Lower lobe of right lung (tissue), 2 donors: ENCODE measurements at places on chromosomes 12 and 14.

GRCh38 chr14:26589925-26590324 is 7.9 kb downstream of the NOVA1 start:
- H3K27me3 ChIP-seq, result no peaks in the 10 kb centered on the region
- H3K4me1 ChIP-seq, result no peaks in the 10 kb centered on the region
- no peak overlapping the region for H3K27ac ChIP-seq
- no peak overlapping the region for H3K4me3 ChIP-seq
- DNase-seq, result no peak

DNA sequence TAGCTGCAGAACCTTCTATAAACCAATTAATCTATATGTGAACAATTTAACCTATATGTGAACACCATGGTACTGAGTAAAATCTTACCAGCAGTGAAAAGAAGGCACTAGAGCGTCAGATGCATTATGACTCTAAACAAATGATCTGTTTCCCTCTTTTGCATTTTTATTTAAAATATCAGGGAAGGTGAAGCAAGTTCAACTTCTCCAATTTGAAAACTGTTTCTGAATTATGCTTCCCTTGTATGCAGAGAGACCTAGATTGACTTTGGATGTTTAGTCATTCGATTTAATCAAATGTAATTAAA is 80.9 kb downstream of the DAD1 start:
- no peaks in the 10 kb centered on the region for H3K27me3 ChIP-seq
- H3K4me3 ChIP-seq, result no peak overlapping the region
- no peak overlapping the region for H3K27ac ChIP-seq

DNA sequence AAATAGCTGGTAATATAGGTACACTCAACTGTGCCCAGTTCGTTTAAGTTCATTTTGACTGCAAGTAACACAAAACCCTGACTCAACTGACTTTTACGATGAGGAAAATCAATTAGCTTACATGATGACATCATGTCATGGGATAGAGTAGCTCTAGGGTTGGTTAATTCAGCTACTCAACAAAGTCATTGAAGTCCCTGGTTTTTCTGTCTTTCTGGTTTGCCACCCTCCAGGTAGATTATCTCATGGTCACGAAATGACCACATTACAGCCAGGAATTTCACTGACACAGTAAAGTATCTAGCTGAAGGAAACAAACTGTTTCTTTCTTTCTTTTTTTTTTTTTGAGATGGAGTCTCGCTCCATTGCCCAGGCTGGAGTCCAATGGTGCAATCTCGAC is 68.5 kb upstream of the FUT8 start:
- H3K27ac ChIP-seq, result no peak overlapping the region
- H3K4me3 ChIP-seq, result no peak overlapping the region
- H3K27me3 ChIP-seq, result no peaks in the 10 kb centered on the region

DNA sequence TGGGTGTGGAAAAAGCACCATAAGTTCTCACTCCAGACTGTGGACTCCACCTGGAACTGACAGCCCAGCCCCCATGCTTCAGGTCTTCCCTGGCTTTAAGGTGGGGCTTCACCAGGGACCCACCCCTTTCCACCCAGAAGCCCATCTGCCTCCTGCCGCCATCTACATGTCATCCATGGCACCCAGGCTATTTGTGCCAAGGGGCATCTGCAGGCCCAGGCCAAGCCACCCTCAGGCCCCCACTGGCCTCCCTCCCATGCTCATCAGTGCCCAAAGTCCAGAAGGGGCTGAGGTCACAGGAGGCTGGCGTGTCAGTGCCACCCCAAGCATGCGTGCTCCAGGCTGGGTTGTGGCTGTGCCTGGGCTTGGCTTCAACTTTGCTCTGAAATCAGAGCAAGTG is 212.2 kb upstream of the DIO3 start:
- no peaks in the 10 kb centered on the region for H3K27me3 ChIP-seq
- no peaks in the 10 kb centered on the region for H3K4me1 ChIP-seq
- no peaks in the 10 kb centered on the region for H3K36me3 ChIP-seq
- H3K27ac ChIP-seq, result no peak overlapping the region
- DNase-seq, result no peak
- no peak overlapping the region for H3K4me3 ChIP-seq

DNA sequence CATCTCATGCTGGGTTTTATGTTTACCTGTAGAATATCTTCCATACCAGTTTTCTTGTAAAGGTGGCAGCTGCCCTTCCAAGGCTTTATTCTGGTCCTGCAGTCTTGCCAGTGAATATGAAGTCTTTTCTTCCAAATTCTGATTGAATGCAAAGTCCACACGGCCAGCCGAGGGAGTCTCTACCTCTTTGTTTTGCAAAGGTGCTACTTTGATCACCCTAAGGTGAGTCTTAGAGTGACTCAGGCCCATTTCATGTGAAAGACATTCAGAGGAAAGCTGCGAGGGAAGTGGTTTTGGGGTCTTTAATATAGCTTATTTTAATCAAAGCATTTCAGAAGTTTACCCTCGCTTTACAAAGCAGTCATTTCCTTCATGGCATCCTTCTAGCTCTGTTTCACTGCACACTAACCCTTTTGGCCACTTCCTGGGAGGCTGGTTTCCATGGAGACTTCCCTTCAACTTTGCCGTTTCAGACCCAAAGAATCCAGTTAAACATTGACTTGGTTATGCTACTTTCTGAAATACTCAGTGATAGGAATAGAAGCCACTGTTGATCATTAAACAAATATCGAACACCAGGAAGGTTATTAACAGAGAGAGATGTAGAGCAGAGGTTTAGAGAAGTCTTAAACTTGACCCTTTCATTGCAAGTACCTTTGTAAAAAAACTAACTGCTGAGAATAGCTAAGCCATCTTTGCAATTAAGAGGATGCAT is at the start of gene CCDC198:
CCDC198 (minus strand) TSS at position 391 of the 715 bp plus-strand sequence; CDS start at position 249, 142 bp downstream.
- no peaks in the 10 kb centered on the region for H3K36me3 ChIP-seq
- H3K4me3 ChIP-seq, result no peak within 1 kb of the TSS
- no peaks in the 10 kb centered on the region for H3K4me1 ChIP-seq
- no peak within 1 kb of the TSS for H3K27ac ChIP-seq
- H3K27me3 ChIP-seq, result no peaks in the 10 kb centered on the region
- DNase-seq, result no peak

DNA sequence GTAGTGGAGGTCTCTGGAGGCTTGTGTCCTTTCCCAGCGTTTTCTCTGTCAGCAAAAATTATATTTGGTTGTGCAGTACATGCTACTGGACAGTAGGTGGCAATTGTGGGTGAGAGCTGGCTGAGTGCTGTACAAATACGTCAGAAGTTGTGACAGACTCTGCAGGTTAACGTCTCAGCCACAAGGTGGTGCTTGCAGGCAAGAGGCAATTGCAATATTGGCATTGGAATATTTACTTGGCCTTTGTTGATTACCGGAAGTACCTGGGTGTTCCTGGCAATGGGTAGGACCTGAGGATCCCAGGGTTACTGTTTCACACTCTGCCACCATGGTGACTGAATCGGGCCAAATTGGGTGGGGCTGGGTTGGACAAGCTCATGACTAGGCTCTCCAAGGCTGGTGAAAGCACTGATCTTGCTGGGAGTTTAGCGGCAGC is 333.9 kb upstream of the LMO3 start:
- no peaks in the 10 kb centered on the region for H3K36me3 ChIP-seq
- H3K4me1 ChIP-seq, result no peaks in the 10 kb centered on the region
- DNase-seq, result peak; percentile 50
- no peaks in the 10 kb centered on the region for H3K27me3 ChIP-seq
- H3K27ac ChIP-seq, result no peak overlapping the region

- no peak overlapping the region for H3K4me3 ChIP-seq
- H3K36me3 ChIP-seq, result no peaks in the 10 kb centered on the region
- DNase-seq, result no peak
- no peak overlapping the region for H3K27ac ChIP-seq
Observed at GRCh38 chr14:48937541-48938195, 648.5 kb downstream of the RPS29 start.

DNA sequence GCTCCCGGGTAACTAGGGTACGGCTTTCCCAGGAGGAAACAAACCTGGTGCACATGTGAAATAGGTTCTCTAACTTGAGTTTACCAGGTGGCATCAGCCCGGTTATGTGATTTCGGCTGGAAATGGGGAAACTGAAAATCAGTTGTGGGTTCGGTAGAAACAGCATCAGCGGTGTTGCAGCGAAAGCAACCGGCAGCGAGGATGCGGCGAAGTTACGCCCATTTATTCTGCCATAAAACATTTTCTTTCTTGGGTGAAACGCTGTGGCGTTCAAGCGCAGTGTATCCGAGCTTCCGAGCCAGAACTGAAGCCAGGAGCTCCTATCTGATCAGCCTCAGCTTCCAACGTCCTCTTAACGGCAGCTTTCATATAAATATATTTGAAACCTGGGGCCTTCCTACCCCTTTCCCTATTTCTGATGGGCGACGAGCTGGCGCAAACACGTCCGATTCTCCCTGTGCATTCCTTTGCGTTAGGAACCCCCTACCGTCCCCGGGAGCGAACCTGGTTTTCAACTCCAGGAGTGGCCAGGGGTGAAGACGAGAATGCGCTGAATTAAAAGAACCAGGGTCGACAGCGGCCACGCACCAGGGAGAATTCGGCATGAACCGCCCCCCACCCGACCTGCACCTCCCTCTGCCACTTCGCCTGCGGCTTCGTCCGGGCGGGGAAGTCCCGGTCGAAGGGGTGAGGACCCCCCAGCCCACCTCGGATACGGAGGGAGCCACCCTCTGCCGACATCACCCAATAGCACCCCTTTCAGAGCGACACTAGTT is 1.6 kb downstream of the DPF3 start:
- peaks cover 53% of the 10 kb centered on the region for H3K27me3 ChIP-seq
- no peak for DNase-seq
- H3K4me1 ChIP-seq, result peaks cover 30% of the 10 kb centered on the region

GRCh38 chr14:106505366-106505765 is 979.0 kb downstream of the TMEM121 start:
- no peak overlapping the region for H3K27ac ChIP-seq
- DNase-seq, result no peak
- H3K36me3 ChIP-seq, result no peaks in the 10 kb centered on the region
- H3K4me1 ChIP-seq, result no peaks in the 10 kb centered on the region
- H3K4me3 ChIP-seq, result no peak overlapping the region
- peaks cover 17% of the 10 kb centered on the region for H3K27me3 ChIP-seq

DNA sequence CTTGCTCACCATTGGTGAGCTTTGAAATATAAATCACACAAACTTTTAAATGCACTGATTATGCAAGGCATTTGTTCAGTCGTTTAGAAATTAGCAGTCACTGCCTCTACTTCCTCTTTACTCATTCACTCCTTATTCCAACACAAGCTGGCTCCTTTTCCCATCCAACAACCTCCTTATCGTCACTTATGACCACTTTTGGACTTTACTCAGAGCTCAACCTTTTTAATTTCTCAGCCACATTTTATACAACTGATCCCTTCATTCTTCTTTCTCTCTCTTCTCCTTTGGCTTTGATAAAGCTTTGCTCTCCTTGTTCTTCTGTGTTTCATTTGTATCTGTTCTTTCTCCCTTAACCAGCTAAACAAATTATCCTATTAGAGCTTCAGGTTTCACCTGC is 126.4 kb upstream of the PLEKHA5 start:
- no peaks in the 10 kb centered on the region for H3K27me3 ChIP-seq
- no peak overlapping the region for H3K4me3 ChIP-seq
- no peaks in the 10 kb centered on the region for H3K36me3 ChIP-seq
- H3K27ac ChIP-seq, result no peak overlapping the region
- H3K4me1 ChIP-seq, result peaks cover 4% of the 10 kb centered on the region
- DNase-seq, result no peak

DNA sequence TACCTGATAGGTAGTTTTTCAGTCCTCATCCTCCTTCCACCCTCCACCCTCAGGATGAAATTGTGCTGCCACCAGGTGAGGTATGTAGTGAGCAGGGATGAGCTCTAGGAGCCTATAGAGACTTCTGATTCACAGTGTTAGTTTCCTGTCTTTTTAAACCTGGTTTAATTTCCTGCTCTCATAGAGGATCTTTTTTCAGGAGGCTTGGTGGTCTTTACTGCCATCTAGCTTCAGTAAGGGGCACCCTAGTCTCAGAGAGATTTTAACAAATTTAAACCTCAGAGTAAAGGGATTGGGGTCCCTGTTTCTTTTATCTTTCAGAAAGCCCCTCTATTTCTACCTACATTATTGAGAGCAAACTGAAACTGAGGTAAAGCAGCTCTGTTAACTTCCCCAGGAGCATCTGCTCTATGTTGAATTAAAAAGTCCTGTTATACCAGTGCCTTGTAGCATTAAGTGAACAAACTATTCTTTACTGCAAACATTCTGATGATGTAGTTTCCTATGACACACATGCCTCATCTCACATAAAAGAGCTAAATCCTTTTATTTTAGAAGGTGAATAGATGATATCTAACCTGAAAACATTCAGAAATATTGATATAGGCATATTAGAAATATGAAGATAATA is 172.2 kb upstream of the DDHD1 start:
- H3K4me3 ChIP-seq, result no peak overlapping the region
- H3K27ac ChIP-seq, result no peak overlapping the region
- no peaks in the 10 kb centered on the region for H3K36me3 ChIP-seq

GRCh38 chr12:8037947-8038346 is 5.4 kb downstream of the FOXJ2 start:
- no peak for DNase-seq
- peaks cover 62% of the 10 kb centered on the region for H3K4me1 ChIP-seq
- peak overlapping the region; percentile 29 for H3K27ac ChIP-seq
- H3K27me3 ChIP-seq, result no peaks in the 10 kb centered on the region
- peaks cover 39% of the 10 kb centered on the region for H3K36me3 ChIP-seq
- peak overlapping the region; percentile 8 for H3K4me3 ChIP-seq

GRCh38 chr12:28620281-28620680 is 430.0 kb downstream of the CCDC91 start:
- H3K27me3 ChIP-seq, result no peaks in the 10 kb centered on the region
- no peak overlapping the region for H3K27ac ChIP-seq
- H3K4me1 ChIP-seq, result no peaks in the 10 kb centered on the region
- no peak overlapping the region for H3K4me3 ChIP-seq
- no peak for DNase-seq
- H3K36me3 ChIP-seq, result no peaks in the 10 kb centered on the region

GRCh38 chr12:97912943-97913342 is 450.3 kb downstream of the RMST start:
- H3K4me1 ChIP-seq, result no peaks in the 10 kb centered on the region
- no peak overlapping the region for H3K27ac ChIP-seq
- H3K4me3 ChIP-seq, result no peak overlapping the region
- no peak for DNase-seq

- H3K4me3 ChIP-seq, result no peak overlapping the region
- H3K4me1 ChIP-seq, result no peaks in the 10 kb centered on the region
- no peak overlapping the region for H3K27ac ChIP-seq
Observed at GRCh38 chr12:90741611-90742010, 213.4 kb downstream of the CCER1 start.
